Common myeloid progenitor, CD34-positive (primary cell): ENCODE measurements at places on chromosomes 3 and 15.

GRCh38 chr3:158267015-158267414 is 157.1 kb downstream of the RSRC1 start:
- DNase-seq = peak; percentile 9

GRCh38 chr3:4360817-4361216 is 57.6 kb downstream of the SETMAR start:
- no peak for DNase-seq

- DNase-seq = no peak
Measured at GRCh38 chr15:98806275-98806895, 158.0 kb downstream of the IGF1R start.

DNA sequence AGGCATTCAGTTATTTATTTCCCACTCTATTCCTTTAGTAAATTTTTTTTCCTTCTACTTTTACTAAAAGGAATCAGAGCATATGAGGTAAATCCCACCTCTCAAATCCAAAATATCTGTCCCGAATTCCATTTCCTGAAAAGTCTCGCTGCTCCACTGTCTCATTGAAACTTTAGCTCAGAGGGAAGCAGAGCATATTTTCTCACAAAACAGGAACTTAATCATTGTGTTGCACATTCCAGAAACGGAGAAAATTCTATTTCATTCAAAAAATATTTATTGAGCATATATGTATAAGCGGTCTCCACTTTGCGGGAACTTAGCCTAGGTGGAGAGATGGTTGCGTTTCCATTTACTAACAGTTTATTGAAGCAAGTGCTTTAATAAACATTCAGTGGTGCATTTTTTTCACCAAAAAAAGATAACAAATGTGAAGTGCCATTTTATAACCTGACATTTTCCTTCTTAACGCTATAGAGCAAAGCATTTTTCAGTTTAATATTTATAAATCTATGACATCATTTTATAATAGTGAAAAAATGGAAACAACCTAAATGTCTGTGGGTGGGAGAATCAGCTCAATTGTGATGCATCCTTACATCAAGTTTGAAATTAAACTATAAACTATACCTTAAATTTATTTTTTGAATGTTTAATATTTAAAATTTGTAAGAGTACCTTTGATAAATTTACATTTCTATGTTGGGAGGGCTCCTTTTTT is 67.2 kb upstream of the CSTA start:
- no peak for DNase-seq

GRCh38 chr3:95401693-95402092 is 1338.8 kb downstream of the NSUN3 start:
- no peak for DNase-seq

DNA sequence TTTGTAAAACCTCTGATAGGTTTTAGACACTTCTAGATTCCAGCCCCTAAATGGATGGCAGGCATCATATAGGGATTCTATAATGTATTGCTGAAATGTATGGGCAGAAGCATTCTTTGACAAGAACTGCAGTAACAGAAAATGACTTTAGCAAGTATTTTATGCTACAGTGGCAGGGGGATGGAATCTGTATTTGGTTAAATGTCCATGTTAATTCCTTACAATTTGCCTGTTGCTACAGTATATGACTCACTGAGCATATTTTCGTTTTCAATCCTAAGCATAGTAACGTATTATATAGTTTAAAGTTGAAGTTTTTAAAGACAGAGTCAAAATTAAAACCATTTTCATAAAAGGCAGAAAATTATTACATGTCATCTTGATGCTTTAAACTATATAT is 150.1 kb downstream of the MEX3B start:
- DNase-seq = no peak

GRCh38 chr3:5645692-5646410 is 458.3 kb downstream of the EDEM1 start:
- no peak for DNase-seq

- peak; percentile 89 for DNase-seq
Measured at GRCh38 chr15:75723847-75724660, 11.4 kb upstream of the CSPG4 start.

- no peak for DNase-seq
Measured at GRCh38 chr3:195005251-195005620, 265.7 kb downstream of the XXYLT1 start.

- DNase-seq = no peak
Measured at GRCh38 chr3:156720826-156721225, 46.4 kb downstream of the TIPARP start.

- peak; percentile 73 for DNase-seq
Measured at GRCh38 chr3:102225407-102226132, 209.2 kb upstream of the ZPLD1 start.

- DNase-seq = no peak
Measured at GRCh38 chr15:28181366-28181765, 82.3 kb upstream of the OCA2 start.

DNA sequence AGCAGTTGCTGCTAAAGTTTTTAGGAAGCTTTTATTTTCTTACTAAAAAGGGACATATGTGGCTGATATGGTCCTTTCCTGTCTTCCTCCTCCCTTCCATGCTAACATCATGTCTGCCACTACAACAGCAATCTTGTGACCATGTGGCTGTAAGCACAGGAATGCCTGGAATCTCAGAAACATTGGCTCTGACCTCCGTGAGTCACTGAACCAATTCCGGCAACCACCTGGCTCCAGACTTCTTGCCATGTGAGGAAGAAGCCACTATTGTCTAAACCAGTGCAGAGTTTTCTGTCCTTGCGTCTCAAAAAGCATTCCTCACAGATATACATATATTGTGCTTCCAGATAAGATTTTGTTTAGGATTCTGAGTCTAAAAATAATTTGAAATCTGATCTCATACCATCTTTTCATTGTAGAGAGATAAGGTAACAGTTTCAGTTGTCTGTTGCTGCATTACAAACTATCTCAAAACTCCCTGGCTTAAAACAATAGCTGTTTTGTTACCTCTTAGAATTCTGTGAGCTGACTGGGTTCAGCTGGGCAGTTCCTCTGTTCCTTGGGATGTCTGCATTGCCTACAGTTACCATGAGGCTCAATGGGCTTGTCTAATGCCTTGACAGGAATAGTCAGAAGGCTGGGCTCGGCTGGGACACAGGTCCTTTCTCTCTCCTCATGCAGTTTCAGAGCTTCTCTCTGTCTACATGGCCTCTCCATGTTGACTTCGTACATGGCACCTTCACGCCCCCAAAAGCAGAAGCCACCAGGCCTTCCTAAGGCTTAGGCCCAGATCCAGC is 77.3 kb upstream of the MAGI1 start:
- no peak for DNase-seq

- no peak for DNase-seq
Measured at GRCh38 chr15:69658411-69658945, 205.9 kb downstream of the RPLP1 start.

DNA sequence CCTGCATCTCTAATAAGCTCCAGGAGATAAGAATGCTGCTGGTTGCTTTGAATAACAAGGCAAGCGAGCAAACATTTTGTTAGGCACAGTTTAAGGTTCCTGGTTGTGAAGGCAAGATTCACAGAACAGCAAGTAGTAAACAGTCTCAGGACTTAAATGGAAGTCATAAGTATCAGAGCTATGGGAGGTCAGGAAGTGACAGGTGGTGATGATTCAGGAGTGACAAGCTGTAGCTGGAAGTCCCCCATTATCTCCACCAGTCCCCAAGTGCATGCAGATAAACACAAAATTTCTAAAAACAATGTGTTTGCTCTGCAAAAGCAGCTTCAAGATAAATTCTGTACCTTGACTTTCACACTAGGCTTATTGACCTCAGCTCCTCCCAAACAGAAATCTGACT is 3.3 kb downstream of the FETUB start:
- DNase-seq = no peak

DNA sequence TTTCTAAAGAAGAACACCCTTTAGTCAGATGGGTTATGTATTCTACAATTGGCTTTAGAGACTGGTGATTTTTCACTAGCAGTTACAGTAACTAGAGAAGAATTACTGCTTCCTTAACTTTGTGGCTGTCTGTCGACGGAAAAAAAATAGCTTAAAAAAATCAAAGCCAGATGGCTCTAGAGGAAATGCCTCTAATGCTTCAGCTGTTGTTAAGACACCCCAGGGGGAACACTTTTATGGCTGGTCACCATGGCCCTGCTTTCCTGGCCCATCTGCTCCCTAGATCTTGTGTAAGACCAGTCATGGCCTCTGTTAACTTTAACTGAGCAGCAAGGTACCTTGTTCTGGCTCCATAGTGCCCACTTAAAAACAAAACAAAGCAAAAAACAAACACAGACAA is 198.6 kb upstream of the PLSCR5 start:
- DNase-seq = no peak

GRCh38 chr15:76345880-76346668 is 9.5 kb downstream of the ISL2 start:
- DNase-seq = peak; percentile 22

DNA sequence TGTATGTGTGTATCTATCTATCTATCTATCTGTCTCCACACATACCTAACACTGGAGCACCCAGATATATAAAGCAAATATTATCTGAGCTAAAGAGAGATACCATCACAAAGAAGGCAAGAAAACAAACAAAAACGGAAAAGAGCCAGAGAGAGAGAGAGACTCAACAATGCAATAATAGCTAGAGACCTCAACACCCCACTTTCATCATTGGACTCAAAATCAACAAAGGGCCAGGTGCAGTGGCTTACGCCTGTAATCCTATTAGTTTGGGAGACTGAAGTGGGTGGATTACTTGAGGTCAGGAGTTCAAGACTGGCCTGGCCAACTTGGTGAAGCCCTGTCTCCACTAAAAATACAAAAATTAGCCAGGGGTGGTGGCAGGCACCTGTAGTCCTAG is 23.4 kb downstream of the NCBP2 start:
- DNase-seq = no peak

GRCh38 chr3:149480326-149481017 is 6.0 kb downstream of the TM4SF4 start:
- DNase-seq = peak; percentile 67
